Activated CD4-positive, alpha-beta T cell treated with anti-CD3 and anti-CD28 coated beads, Interleukin-2, amount 50 U/mL, for 1 hour (primary cell): ENCODE measurements at places on chromosomes 16 and 17.

DNA sequence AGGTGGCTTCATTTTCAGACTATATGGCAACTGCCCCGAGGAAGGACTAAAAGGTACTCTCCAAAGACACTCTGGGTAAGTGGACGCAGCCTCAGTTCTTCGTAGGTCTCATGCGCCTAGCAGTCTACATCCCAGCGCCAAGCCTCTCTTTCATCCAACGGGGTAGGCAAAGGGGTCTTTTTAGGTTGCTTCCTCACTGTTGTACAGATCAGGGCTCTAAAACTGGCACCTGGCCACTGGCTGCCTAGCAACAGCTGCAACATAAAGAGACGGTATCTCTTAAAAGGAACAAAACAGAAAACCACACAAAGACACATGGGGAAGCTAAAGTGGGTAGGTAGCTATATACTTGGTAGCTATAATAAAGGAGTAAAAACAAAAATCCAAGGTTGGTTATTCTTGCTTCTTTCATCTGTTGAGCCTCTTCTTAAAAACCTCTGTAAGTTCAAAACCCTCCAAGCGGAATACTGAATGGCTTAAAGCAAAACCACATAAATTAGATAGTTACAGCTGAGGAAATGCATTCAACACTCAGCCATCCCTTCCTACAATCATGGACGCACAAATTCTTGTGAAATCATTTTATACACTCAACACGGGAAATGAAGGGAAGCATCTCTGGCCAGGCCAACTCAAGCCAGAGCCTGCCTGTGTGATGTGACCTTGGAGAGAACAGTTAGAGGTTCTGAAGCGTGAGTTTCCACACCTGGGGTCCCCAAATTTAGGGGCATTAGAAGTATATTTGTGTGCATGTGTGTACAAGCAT is 22.7 kb downstream of the CYTH1 start:
- peak; percentile 81 for DNase-seq

DNA sequence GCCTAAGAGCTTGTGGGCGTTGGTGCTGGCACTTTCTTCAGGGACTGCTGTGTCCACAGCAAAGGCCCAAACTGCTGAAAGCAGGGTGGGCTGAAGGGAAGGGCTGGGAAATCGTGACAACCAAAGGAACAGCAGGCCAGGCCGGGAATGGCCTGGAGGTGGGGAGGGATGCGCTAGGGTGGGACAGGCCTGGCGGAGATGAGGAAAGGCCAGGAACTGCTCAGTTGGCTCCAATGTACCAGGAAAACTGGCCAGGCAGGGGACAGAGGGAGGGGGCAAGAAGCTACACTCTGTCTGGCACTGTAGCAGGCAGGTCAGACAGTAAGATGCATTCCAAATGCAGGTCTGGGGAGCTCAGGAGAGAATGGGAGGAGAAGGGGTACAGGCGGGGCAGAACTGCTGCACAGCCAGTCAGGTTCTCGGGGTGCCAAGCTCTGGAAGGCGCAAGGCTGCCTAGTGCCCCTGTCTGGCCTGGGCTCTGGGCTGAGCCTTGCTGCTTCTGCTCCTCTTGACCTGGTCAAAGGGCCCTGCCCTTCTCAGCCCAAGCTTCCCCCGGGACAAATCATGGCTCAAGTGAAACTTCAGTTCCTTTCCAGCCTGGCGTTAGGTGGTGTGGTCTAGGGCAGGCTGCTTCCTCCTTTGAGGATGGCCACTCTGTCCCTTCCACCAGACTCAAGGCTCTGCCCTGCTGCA is 7.3 kb downstream of the PNMT start:
- no peak for DNase-seq

DNA sequence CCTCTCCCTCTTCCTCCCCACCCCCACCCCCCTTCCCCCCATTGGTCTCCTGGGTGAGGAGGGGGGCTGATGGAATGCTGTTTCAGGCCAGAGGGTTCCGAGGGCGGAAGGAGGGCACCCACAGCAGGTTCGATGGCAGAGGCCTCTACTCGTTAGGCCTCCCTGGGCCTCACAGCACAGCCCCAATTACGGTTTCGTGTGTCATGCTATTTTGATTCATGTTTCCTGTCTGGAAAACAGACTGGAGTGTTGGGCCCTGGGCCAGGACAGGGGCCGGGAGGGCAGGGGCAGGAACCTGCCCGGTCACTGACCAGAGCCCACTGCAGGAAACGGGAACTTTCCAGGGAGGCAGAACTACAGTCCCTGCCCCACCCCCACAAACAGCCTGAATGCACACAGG is 138.2 kb downstream of the C16orf95 start:
- DNase-seq, result no peak

- DNase-seq, result no peak
Observed at GRCh38 chr17:66636111-66636510, 198.8 kb upstream of the CACNG5 start.

- DNase-seq, result no peak
Observed at GRCh38 chr17:80738020-80738808, 193.6 kb downstream of the RPTOR start.

GRCh38 chr16:87180069-87180468 is 137.1 kb downstream of the C16orf95 start:
- no peak for DNase-seq

GRCh38 chr16:49867234-49867633 is 11.3 kb upstream of the ZNF423 start:
- DNase-seq, result no peak
